Kasumi-1 (cell line): ENCODE measurements at places on chromosomes 3 and 15.
A peak's percentile ranks its signal among the peaks of the same experiment; 100 is the strongest.

GRCh38 chr3:31472479-31473390, 60.0 kb upstream of the STT3B start:
- no peak for DNase-seq

DNA sequence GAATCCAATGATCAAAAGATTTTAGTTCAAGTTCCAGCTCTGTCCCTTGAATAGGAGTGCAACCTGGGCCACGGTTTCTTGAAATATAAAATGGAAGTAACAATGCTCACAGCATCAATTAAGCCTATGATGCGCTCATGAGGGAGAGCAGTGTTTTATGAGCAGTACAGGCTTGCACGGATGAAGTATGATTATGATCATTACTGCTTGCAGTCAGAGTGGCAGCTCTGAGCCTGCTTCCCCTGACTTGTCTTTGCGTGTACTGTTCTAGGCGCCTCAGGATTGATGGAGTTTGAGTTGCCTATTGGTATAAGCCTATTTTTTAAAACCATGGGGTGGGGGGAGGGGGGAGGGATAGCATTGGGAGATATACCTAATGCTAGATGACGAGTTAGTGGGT, 37.0 kb downstream of the ITGB5 start:
- no peak for DNase-seq

DNA sequence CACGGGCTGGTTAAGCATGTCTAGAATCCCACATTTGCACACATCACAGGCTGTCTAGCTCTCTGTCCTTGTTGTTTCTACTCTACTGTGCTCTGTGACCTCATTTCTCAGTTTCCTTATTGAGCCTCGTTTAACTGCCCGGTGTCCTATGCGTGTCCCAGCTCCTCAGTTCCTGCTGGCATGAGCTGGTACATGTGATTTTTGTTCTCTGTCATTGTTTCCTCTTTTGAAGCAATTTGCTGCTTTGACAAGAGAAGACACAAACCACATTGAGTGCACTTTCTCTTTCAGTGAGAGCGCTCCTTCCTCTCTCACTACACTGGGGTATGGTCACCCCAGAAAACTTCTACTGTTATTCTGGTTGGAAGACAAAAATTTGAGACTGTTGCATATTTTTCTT, 563.5 kb downstream of the PDCD6IP start:
- DNase-seq: peak; percentile 75

GRCh38 chr3:46695962-46696894, 2.7 kb upstream of the ALS2CL start:
- peak; percentile 40 for DNase-seq

DNA sequence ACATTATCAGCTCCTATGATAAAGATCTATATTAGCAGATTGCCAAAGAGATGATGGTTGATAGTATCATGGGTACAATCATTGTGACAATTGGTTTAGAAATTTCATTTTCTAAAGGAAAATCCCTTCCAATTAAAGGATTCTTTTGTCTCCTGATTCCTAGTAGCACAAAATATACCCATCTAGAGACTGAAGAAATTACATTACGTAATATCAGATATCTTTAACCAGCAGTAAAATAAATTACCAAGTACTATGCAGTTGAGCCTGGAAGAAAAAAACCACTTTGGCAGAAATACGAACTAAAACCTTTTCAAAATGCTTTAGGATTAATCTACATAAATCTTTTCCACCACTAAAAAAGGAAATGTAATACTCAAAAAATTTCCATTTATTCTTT, 35.6 kb upstream of the SHC4 start:
- DNase-seq: no peak

DNA sequence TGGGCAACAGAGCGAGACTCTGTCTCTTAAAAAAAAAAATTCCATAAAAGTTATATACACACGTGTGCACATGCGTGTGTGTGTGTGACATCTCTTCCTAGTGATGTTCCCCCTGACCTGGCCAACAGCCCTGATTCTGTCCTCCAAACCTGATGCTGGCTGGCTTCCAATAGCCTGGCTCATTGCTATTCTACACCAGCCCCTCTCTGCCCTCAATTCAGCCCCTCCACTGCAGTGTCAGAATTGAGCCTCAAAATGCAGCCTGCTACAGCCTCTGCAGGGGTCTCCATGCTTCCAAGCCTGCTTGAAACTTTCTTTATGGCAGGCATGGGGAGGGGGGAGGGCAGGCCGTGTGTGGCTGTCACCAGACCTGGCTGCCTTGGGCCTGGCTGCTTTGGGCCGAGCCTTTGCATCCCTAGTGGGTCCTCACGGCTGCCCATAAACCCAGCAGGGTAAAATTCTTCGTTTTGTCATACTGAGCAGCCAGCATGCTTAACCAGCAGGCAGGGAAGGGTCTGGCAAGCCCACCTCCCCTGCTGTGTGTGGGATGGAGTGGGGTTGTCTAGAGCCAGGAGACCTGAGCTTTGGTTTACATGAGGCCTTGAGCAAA, 22.7 kb upstream of the DOCK3 start:
- DNase-seq: no peak

GRCh38 chr15:45941367-45941766, 306.5 kb downstream of the SQOR start:
- DNase-seq: no peak

DNA sequence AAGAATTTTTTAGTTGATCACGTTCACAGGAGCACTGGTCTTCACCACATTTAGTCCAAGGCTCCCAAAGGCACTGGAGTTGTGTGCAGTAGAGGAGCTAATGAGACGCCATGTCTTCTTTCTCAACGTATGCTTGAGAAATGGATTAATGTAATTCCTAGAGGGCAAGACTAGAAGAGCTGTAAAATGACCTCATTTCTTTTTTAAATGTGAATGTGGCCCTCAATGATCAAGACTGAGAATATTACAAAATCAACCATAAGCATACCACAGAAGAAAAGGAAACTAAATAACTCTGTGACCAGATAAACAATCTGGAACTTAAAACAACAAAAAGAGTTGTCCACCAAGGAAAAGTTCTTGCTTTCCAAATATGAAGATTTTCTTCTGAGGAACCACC, 112.1 kb upstream of the THBS1 start:
- DNase-seq: no peak

DNA sequence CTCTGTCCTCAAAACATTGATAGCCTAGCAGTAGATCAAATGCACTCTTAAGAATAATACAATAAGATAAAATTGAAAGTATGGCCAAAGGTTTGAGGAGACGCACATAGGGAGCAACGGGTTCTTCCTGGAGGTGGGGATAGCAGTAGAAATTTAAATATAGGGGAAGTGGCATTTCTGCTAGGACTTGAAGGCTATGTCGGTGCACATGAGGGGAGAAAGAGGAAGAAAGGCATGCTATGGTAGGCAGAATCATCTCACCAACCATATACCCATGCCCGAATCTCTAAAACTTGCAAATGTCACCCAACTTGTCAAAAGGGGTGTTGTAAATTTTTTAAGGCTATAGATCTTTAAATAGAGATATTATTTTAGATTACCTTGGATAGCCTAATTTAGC, 735.1 kb upstream of the LMCD1 start:
- peak; percentile 12 for DNase-seq

DNA sequence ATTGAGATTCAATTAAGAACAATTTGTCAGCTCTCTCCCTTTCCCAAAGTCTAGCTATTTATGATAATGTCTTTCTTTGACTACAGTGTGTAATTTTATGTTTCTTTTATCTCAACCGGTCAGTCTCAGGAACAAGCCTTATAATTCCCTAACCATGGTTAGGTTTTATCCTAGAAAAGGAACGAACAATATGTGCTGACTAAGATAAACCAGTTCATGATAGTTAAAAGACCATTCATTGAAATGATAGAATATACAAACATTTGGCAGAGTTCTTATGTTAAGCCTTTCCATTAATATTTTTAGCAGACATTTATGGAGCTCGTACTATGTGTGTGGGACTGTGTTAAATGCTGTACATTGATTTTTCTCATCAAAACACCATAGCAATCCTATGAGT, 106.3 kb downstream of the SYNPR start:
- DNase-seq: no peak

DNA sequence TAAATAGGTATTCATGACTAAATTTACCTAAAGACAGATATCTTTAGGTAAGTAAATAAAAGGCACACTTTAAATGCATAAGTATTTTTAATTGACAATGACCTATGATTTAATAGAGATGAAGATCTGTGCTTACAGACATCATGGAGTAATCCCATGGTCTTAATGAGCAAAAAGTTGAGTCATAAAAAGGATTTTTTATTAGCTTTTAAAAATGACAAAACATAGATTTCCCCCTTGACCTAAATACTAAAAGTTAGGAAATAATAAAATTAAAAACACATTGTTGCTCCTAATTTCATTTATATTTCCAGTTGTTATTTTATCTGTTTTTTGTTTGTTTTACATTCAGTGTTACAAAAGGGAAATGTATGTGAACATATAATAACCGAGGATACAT, 1005.7 kb downstream of the ROBO1 start:
- DNase-seq: no peak

DNA sequence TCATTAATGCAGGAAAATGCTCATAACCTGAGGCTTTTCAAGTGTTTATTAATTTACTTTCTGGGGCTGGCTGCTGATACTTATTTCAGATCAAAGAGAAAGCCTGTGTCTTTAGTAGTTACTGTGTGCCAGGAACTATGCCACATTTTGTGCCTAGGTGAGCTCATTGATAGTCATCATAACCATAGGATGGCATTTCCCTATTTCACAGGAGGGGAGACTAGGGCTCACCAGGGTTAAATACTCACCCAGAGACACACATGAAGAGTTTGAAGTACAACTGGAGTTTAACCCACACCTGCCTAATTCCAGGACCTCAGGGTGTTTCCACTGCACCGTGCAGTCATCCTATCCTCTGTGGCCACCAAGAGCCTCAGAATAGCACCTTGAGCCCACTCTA, 264.4 kb upstream of the NR2E3 start:
- no peak for DNase-seq

DNA sequence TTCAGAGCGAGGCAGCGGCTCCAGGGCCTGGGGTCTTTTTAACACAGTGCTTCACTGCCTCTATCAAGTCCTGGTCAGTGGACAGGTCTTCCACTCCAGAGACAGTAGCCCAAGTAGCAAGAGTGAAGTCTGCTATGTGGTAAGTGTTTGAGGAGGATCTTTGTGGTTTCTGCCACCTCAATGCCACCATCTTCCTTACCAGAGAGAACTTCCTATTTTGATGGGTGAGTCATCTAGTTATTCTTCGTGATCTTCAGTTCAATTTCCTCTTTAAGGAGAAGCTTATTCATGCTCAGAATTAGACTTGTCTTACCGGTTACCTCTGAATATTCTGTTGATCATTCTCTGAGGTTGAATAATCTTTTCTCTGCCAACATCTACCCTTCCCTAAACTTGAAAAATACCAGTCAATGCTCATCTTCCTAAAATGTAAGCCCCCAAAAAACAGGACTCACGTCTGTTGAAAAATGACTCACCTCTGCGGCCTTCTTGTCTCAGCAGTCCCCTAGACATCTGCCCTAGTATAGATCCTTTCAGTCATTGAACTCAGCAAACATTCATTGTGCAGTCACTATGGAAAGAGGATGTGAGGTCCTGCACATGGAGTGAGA, 32.2 kb upstream of the BCL6 start:
- peak; percentile 96 for DNase-seq

GRCh38 chr15:70762469-70763119, 764 bp downstream of the UACA start:
- no peak for DNase-seq

- no peak for DNase-seq
Measured at GRCh38 chr3:25420885-25421284, 7.2 kb upstream of the RARB start.

- DNase-seq: no peak
Measured at GRCh38 chr3:194749631-194750490, 64.2 kb downstream of the FAM43A start.

- DNase-seq: no peak
Measured at GRCh38 chr3:183508821-183509220, 46.7 kb downstream of the KLHL6 start.

GRCh38 chr15:49060710-49061495, 14.7 kb upstream of the SECISBP2L start:
- no peak for DNase-seq

DNA sequence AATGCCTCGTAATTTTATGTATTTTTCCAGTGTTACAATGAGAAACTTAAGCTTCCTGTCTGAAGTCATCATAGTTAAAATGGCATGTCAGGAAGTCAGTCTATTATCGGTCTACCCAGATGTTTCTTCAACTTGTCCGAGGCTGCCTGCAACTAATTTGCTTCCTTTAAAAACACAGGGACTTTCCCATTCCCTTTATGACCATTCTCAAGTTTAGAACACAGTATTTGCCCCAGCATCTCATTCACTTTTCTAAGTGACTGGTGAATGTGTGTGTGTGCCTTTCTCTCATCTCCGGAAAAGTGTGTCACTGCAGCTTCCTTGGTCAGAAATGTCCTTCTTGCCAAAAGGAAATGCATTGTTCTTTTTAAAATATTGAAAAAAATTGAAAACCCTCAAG, 466.6 kb downstream of the RAP2B start:
- DNase-seq: no peak

GRCh38 chr15:26132811-26133210, 269.7 kb upstream of the ATP10A start:
- no peak for DNase-seq

DNA sequence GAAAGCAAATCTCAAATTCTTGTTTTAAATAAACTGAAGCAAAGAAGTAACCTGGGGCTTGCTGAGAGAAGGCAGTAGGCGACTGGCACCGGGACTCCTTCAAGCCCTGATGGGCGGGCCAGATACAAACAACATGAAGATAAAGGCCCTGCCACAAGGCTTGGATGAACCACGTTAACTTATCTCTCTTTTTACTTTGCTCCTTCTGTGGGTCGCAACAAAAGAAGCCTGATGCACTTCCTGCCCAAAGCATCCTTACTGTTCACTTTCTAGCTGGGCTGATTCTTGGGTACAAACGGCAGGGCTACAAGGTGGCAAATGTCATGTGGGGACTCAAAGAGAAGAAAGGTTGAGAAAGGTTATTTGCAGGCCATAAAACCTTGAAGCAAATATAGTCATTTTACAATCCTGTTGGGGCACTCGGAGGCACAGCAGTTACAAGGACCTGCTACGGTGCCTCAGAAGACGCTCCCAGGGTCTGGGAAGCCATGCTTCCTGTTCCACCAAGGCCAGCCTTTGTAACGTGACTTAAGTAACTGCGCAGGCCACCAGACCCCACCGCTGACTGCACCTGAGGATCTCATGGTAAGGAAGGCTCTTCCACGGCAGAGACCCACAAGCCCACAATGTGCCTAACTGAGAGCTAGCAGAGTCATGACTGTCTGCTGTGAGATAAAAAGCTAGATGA, 71.1 kb downstream of the CHSY1 start:
- DNase-seq: no peak

GRCh38 chr3:47259114-47259513, 23.5 kb downstream of the KIF9 start:
- DNase-seq: no peak

DNA sequence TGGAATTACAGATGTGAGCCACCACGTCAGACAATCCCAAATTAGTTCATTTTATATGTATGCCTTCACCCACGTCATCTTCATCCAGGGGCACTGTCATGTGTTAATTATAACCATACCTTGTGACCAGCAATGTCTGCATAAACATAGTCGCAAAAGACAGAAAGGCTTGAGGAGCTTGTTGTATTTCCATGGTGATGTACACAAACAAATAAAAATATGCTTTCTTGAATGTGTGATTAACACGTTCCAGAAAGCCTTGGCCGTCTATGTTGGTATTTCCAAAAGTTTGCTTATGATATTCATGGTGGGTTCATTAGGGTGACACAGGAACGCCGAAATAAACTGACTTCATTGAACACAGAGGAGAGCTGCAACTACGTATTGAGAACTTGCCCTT, 524.7 kb upstream of the ZNF717 start:
- no peak for DNase-seq
